A549 treated with ZK216348 at 1 μM for 4 hours (cell line): ENCODE measurements at places on chromosomes 5 and 9. TPM values are rescaled to one million over a fixed set of nuclear protein-coding genes. Genes with fewer than 3 reads are reported as not detected.

ATOX1 gene
- 185 to 236 TPM (median 196 TPM) in 5 replicates for total RNA-seq

SLC4A9 gene
- 0.33 TPM in 1 of 5 replicates, not detected in the others for total RNA-seq

CDC25C gene
- 10.3 to 13.5 TPM (median 10.6 TPM) in 5 replicates for total RNA-seq

PTGES gene
- total RNA-seq = 117 to 168 TPM (median 139 TPM) in 5 replicates

ZFP2 gene
- total RNA-seq = not detected in 5 replicates

MCCC2 gene
- 39.8 to 44.3 TPM (median 41.6 TPM) in 5 replicates for total RNA-seq

P4HA2 gene
- total RNA-seq = 40.8 to 52.0 TPM (median 44.3 TPM) in 5 replicates

AP3S1 gene
- 35.1 to 85.4 TPM (median 71.7 TPM) in 5 replicates for total RNA-seq

RCL1 gene
- total RNA-seq = 40.0 to 45.1 TPM (median 42.7 TPM) in 5 replicates

SLC36A2 gene
- not detected in 5 replicates for total RNA-seq

IL3 gene
- not detected in 5 replicates for total RNA-seq

ZNF883 gene
- 0.81 to 0.97 TPM (median 0.92 TPM) in 5 replicates for total RNA-seq

FOXD4L4 gene
- total RNA-seq = 0.08 to 0.13 TPM (median 0.13 TPM) in 3 of 5 replicates, not detected in the others

HTR1A gene
- total RNA-seq = not detected in 5 replicates

NTRK2 gene
- 0.02 to 0.05 TPM (median 0.04 TPM) in 3 of 5 replicates, not detected in the others for total RNA-seq

SAXO1 gene
- total RNA-seq = not detected in 5 replicates
